ENCODE measurements at places on chromosomes 2 and 18.

DNA sequence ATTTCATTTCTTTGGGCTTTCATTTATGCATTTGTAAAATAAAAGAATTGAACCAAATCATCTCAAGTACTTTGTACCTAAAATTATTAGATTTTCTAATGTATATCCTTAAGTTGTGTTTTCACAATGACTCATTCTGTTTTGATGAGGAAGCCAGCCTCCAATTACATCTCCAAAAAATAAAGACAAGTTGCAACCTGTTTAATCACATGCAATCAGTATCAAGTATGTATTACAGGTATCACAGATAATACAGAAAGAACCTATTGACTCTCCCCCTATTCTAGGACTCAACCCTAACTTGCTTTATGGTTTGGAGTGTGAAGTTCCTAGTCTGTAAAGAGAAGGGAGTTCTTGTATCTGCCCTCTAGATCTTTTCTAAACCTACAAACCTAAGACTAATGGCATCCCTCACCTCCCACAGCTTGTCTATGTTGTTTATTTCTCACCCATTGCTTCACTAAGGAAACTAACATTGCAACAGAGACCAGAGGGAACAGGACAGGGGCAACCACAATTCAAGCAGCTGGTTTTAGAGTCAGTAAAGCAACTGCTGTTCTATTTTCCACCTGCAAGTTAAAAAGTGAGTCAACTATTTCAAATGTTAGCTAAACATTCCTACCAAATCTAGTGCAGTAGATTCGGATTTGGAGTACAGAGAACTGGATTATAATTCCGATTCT lies 141.1 kb upstream of the ETAA1 start:
- no peak for ATAC-seq

DNA sequence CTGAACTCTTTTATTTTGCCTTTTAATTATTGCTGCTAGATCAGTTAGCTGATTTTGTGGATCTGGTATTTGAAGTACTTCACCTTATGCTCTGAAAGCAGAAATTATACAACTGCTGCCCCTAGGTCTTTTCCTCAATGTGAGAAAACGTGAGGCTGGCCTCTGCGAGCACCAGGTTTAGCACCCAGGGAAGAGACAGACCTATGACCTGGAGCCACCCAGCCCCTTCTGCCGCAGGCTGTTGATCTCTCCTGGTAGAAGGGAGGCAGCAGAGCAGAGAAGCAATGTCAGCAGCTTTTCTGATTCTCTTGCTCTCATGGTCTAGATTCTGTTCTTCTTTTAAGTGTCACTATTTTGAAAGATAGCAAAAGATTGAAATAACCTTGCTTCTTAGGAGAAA lies 19.9 kb downstream of the TRAPPC12 start:
- ATAC-seq: no peak

DNA sequence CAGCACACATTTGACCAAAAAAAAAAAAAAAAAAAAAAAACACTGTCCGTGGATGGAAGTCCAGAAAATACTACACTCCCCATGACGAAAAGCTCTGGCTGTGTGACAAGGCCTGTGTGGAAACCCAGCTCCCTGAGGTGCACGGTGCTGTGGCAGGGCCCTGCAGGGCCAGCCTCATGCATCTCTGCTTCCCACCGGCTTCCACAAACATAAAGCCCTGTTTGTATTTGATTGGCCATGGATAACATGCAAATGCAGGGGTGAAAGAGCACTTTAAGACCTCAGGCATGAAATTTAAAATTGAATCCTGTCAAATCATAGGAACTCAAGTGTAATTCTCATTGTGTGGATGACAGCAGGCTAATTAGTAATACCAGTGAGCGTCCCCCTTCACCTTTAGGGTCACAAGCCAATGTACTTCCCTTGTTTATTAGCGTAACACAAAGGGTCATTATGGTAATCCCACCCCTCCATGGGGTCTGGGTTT lies 757.2 kb downstream of the GALR1 start:
- no peak for ATAC-seq

GRCh38 chr2:237025090-237025865 lies 60.4 kb upstream of the COPS8 start:
- ATAC-seq: no peak

- ATAC-seq: no peak
Measured at GRCh38 chr2:9717886-9718451, 87.2 kb upstream of the YWHAQ start.

GRCh38 chr2:212311807-212312404 lies 226.7 kb downstream of the ERBB4 start:
- no peak for ATAC-seq

GRCh38 chr18:69635482-69635881 lies 234.8 kb downstream of the DOK6 start:
- no peak for ATAC-seq
